NCI-H510A treated with DMSO at 0.1 percent for 48 hours (cell line): ENCODE measurements at places on chromosomes 5 and 9.

DNA sequence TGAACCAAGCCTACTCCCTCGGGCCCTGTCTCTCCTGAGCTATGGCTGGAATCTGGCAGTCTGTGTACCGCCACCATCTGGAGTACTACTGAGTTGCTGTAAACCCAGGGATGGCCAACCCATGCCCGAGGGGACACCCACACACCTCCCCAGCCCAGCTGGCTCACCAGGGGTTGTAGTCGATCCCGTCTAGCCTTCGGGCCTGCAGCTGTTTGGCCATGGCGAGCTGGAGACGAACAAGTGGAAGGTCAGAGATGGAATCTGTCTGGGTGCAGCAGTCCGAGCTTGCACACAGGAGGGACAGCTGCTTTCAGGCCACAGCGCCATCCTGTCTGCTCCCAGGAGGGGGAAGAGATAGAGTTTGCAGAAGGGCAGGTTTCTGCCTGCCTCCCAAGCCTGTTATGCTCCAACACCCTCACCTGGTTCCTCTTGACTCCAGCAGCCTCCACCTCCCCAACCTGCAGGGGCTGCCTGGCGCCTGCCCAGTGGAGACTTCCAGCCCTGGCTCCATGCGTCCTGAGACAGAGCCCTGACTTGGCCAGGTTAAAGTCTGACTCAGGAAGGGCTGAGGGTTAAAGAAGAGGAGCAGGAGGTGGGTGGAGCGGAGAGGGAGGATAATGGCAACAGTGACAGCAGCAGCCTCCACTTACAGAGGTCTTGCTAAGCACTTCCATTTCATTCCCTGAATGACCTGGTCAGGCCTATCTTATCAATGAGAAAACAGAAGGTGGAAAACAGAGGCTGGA, 15.8 kb upstream of the SPOUT1 start:
- DNase-seq: peak; percentile 94

DNA sequence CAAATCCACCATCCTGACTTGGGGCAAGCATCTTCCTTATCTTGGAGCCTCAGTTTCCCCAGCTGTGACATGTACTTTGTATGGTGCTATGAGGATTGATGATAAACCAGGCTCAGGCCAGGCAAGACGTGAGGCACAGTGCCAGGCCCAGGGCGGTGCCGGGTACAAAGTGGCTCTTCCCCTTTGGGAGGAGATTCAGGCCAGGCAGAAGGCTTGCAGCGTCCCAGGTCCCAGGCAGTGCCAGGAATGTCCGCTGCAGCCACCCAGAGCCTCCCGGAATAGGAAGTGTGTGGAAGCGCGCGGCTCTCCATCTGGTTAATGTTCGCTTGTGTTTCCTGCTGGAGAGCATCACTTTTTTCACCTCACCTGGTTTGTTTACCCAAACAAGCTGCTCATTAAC, 12.6 kb upstream of the DENND1A start:
- no peak for DNase-seq

- DNase-seq: no peak
Observed at GRCh38 chr5:95102687-95103086, 182.2 kb downstream of the MCTP1 start.

GRCh38 chr5:156798201-156798600, 51.9 kb upstream of the PPP1R2B start:
- no peak for DNase-seq

GRCh38 chr9:16304301-16304700, 566.2 kb downstream of the BNC2 start:
- no peak for DNase-seq

GRCh38 chr5:154058055-154059038, 19.6 kb downstream of the MFAP3 start:
- peak; percentile 14 for DNase-seq

- no peak for DNase-seq
Observed at GRCh38 chr5:122179701-122180100, 50.4 kb downstream of the ZNF474 start.

DNA sequence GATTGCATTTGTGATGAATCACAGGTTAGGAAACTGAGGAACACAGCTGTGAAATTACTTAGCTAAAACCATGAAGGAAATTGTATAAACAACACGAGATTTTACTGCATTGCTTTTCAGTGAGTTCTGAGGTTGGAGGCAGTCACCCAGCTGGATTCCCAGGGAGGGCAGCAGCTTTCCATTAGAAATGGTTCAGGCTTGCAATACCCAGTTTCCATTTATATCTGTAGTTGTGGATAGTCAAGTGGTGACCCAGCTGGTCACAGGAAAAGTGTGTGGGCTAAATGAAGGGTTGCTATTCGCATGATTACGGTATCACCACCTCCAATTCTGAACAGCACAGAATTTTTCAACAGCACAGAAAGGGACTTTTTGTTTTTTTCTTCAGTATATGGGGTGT, 34.3 kb upstream of the SPATA31D4 start:
- DNase-seq: no peak

GRCh38 chr9:94672811-94673487, 33.6 kb upstream of the FBP1 start:
- no peak for DNase-seq

DNA sequence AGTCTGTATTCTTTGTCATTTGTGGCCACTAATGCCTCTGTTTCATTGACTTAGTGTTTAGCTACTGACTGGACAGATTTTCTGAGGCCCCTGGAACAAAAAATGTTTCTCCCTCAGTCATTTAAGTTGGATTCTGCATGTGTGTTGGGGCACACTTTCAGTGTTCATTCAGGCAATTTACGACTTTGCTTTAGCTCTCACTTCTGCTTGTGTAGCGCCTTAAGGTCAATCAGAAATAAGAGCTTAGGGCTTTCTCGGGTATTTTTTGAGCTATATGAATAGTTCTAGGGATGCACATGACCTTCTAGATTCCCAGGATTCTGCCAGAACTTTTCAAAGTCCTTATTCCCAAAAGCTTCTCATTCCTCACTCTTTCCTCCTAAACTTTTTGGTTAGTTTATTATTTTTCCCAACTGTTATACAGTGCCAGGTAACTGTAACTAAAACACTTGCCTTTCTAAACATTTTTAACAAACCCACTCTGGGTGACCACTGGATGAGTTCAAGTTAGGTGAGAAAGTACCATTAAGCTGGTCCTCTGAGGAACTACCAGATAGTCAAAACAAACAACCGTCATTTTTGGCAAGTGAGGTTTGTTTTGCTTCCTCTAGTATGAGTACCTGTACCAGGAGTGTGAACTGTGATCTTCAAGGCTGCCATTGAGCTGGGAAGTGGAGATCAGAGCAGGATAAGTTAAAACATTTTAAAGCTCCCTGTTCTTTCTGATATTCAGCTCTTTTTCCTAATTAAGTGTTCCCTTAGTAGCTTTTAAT, 571.3 kb upstream of the TLE4 start:
- no peak for DNase-seq
